ENCODE measurements at places on chromosomes 1 and 21. TPM values are rescaled to one million over a fixed set of nuclear protein-coding genes. Genes with fewer than 3 reads are reported as not detected.

The GUCA2A gene
- polyA plus RNA-seq, result not detected

The RRP1B gene
- 47.0 TPM for polyA plus RNA-seq

The S100A3 gene
- not detected for polyA plus RNA-seq

The ALX3 gene
- polyA plus RNA-seq, result not detected

The PLPP3 gene
- polyA plus RNA-seq, result 6.6 TPM

The TOR1AIP2 gene
- 11.0 TPM for polyA plus RNA-seq

The SCYL3 gene
- polyA plus RNA-seq, result 9.2 TPM

The HMGCS2 gene
- polyA plus RNA-seq, result not detected

The TMEM52 gene
- 0.24 TPM for polyA plus RNA-seq

The ZNF648 gene
- polyA plus RNA-seq, result not detected

The PYHIN1 gene
- 0.42 TPM for polyA plus RNA-seq

The LRRC71 gene
- polyA plus RNA-seq, result not detected

The KTI12 gene
- 32.4 TPM for polyA plus RNA-seq

The FBLIM1 gene
- not detected for polyA plus RNA-seq

The DNM3 gene
- 0.07 TPM for polyA plus RNA-seq

The CYP4X1 gene
- polyA plus RNA-seq, result not detected

The MKNK1 gene
- polyA plus RNA-seq, result 26.1 TPM

The SMIM1 gene
- polyA plus RNA-seq, result not detected

The FGR gene
- 60.1 TPM for polyA plus RNA-seq

The PEAR1 gene
- polyA plus RNA-seq, result not detected

The CNKSR1 gene
- polyA plus RNA-seq, result 0.95 TPM

The CCDC28B gene
- 133 TPM for polyA plus RNA-seq

The SPATA6 gene
- polyA plus RNA-seq, result not detected

The F13B gene
- polyA plus RNA-seq, result not detected

The LCE4A gene
- not detected for polyA plus RNA-seq

The ZNF281 gene
- 22.9 TPM for polyA plus RNA-seq

The ARHGAP30 gene
- polyA plus RNA-seq, result 65.9 TPM

The RNPEP gene
- 62.2 TPM for polyA plus RNA-seq

The RHOU gene
- polyA plus RNA-seq, result not detected

The CD244 gene
- polyA plus RNA-seq, result 0.59 TPM

The CNN3 gene
- polyA plus RNA-seq, result 48.4 TPM

The FCGR3B gene
- not detected for polyA plus RNA-seq

The JAM2 gene
- polyA plus RNA-seq, result 8.7 TPM

The ASAP3 gene
- 0.33 TPM for polyA plus RNA-seq

The SSX2IP gene
- 12.8 TPM for polyA plus RNA-seq

The S100A7A gene
- not detected for polyA plus RNA-seq
